Astrocyte of the cerebellum (primary cell): ENCODE measurements at places on chromosomes 3 and 15.
A peak's percentile ranks its signal among the peaks of the same experiment; 100 is the strongest.

DNA sequence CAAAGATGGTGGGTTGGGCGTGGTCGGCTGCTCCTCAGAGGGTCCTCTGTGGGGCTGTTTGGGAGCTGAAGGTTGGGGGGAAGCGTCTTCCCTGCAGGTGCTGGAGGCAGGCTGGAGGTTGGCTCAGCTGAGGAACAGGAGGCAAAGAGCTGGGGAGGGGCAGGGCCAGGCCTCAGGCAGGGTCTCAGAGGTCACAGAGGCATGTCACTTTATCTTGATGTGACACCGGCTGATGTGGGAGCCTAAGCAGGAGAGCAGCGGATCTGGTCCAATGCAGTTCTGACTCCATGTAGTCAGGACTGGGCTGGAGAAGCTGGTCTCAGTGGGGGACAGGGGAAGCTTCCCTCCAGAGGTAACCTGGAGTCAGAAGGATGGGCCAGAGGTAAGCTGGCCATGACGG is 7.7 kb upstream of the GNAT1 start:
- no peak for DNase-seq

- DNase-seq: no peak
Observed at GRCh38 chr3:187145149-187145895, 6.0 kb upstream of the RPL39L start.

DNA sequence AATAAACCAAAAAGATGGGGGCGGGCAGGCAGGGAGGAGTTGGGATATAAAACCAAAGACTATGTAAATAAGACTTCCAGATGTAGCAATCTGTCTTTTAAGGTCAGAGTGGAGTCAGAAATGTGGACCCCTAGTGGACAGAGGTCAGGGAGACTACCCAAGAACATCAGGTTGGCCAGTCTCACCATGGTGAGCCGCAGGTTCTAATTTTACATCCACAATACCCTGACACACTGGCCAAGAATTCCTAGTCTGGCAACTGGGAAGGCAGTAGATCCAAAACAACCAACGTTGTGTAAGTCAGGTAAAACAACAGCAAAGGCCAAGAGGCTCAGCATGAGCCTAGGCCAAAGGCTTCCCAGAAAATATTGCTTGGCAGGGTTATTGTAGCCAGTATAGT is 203.4 kb downstream of the FOXP1 start:
- peak; percentile 51 for DNase-seq

GRCh38 chr15:101458908-101459578 is 30.5 kb downstream of the PCSK6 start:
- DNase-seq: no peak
